ENCODE measurements at places on chromosomes 16 and 17. TPM values are rescaled to one million over a fixed set of nuclear protein-coding genes. Genes with fewer than 3 reads are reported as not detected.

- no peak for DNase-seq
Measured at GRCh38 chr16:2089706-2090480, 42.1 kb downstream of the TSC2 start.

- DNase-seq, result no peak
Measured at GRCh38 chr16:48523415-48524204, 86.4 kb downstream of the N4BP1 start.

- DNase-seq, result no peak
Measured at GRCh38 chr16:457732-458400, 32.4 kb downstream of the RAB11FIP3 start.

The CIBAR2 gene
- not detected for total RNA-seq

DNA sequence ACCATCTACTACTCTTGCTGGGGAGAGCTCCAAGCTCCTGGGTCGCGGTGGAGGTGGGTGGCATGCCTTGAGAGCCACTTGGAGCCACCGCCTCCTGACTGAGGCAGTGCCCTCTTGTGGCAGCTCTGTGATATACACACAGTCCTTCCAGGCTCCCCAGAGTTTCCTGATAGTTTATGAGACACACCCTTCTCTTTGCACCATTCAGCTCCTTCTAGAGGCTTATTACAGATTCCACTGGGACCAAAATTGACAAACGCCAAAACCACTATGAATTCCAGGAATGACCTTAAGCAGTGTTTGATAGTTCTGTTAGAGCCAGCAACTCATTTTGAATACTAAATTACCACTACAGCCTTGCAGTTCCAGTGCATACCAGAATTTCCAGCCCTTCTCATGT, 170.1 kb upstream of the CDH13 start:
- DNase-seq, result peak; percentile 35

The DCXR gene
- total RNA-seq, result 110 TPM

DNA sequence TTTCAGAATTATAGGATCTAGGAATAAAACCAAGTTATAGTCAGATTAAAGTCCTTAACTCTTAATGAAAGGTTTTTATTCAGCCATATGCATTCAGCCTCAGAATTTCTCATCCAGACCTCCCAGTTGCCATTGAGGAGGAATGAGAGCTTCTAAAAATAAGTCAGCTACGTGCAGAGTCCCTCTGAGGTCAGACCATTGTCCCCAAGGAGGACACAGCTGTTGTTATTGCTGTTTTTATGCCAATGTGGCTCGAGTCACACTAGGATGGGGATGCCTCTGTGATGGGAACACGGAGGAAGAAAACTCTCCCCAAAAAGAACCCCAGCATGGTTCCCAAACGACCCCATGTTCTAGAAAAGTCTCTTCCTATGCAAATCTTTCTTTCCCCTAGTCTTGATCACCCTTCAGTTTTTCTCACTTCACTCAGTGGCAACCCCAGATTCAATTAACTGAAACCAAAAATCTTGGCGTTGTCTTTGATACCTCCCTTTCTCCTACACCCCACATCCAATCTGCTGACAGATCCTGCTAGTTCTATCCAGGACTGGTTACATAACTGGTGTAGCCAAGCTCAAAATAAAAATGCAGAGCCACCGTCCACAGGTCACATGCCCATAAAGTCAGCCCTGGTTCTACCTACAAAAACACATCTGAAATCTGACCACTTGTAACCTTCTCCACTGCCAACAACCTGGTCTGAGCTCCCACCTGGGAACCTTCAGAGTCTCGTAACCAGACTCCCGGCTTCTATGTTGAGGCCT, 138.2 kb upstream of the ERCC4 start:
- no peak for DNase-seq

DNA sequence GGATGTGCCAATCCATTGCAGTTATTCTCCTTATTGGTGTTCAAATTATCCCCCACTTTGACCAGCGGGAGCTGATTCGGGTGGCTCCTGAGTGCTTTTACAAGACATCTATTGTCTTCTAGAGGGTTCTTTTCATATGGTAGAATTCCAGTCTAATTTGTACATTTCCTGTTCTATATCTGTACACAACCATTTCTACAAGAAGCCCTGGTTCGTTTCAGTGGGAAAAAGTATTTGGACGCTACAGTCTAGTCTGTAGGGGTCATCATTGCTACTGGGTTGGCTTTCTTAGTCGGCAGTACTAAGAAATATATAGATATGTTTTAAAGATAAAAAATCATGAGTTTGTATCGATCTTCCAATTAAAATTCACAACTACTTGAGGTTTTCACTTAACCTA, 262.6 kb downstream of the MAP2K6 start:
- DNase-seq, result no peak

GRCh38 chr16:5075637-5076036, 4.0 kb downstream of the ALG1 start:
- DNase-seq, result no peak

- peak; percentile 50 for DNase-seq
Measured at GRCh38 chr16:85570213-85570734, 42.8 kb upstream of the GSE1 start.

GRCh38 chr16:5837007-5837670, 739.5 kb upstream of the EEF2KMT start:
- DNase-seq, result no peak

DNA sequence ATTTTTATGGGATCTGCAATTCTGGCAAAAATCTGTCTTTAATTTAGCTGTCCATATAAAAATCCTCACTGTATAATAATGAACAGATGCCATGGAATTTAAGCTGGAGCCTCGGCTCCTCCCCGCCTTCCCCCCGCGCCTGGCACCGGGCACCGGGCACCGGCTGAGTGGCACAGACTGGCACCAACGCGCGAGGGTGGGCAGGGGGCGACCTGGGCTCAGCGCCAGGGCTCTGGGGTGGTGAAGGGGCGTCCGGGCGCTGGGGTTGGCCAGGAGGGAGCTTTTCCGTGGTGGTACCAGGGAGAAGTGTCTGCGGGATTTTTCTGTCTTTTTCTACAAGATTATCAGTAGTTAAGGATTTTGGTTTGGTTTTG, 9.1 kb downstream of the NEUROD2 start:
- DNase-seq, result peak; percentile 23

DNA sequence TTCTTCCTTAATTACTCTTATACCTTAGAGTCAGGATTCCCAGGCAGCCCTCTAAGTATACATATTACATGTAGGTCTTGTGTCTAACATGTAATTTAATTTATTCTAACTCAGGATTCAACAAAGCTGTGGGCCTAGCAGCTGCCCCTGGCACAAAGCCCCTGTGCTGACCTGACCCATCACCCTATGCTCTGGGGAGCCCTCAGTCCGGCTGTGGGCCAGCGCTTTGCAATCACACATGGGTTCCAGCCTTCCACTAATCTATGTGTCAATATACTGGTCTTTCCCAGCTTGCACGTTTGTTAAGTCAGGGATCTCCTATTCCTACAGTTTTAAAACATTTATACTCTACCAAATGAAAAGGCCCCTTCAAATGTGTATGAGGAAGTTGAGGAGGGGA, 62.7 kb upstream of the SREBF1 start:
- no peak for DNase-seq

DNA sequence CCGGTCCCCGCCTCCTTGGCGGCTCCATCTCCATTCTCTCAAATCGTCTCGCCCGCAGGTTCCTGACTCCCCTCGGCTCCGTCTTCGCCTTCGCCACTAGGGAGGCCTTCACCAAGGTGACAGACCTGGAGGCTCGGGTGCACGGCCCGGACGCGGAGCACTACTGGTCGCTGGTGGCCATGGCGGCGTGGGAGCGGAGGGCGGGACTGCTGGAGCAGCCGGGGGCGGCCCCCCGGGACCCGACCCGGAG, 862 bp downstream of the GLTPD2 start:
- DNase-seq, result no peak

The SPATA32 gene
- 0.65 TPM for total RNA-seq

The C1QTNF8 gene
- not detected for total RNA-seq

Measured in activated naive CD8-positive, alpha-beta T cell treated with anti-CD3 and anti-CD28 coated beads, Interleukin-2, amount 10 ng/mL, durations not matched to agents 7 days and 5 days (primary cell).